ENCODE measurements at places on chromosomes 13 and 19. TPM values are rescaled to one million over a fixed set of nuclear protein-coding genes. Genes with fewer than 3 reads are reported as not detected.
A peak's percentile ranks its signal among the peaks of the same experiment; 100 is the strongest.

Gene SHISA7
- total RNA-seq = not detected

Gene CGB7
- 0.22 TPM for total RNA-seq

Gene GPR12
- total RNA-seq = not detected

Gene LGI4
- total RNA-seq = not detected

Gene CASP14
- total RNA-seq = not detected

Gene SIRT6
- 7.7 TPM for total RNA-seq

Gene PRR19
- 0.44 TPM for total RNA-seq

Gene STAP2
- 28.8 TPM for total RNA-seq

Gene IRGC
- not detected for total RNA-seq

DNA sequence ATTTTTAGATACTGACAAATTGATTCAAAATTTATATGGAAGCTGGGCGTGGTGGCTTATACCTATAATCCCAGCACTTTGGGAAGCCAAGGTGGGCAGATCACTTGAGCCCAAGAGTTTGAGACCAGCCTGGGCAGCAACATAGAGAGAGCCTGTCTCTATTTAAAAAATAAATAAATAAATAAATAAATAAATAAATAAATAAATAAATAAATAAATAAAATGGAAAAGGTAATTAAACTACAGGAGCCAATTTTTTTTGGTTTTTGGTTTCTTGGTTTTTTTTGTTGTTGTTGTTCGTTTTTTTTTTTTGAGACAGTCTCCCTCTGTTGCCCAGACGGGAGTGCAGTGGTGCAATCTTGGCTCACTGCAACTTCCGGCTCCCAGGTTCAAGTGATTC lies 29.4 kb upstream of the TRIM13 start:
- no peak for DNase-seq

GRCh38 chr19:54045771-54046170 lies 17.9 kb downstream of the VSTM1 start:
- no peak for DNase-seq

- DNase-seq = no peak
Observed at GRCh38 chr13:90201202-90201601, 1146.3 kb upstream of the MIR17HG start.

- DNase-seq = no peak
Observed at GRCh38 chr19:58510084-58510862, 1.5 kb downstream of the SLC27A5 start.

- DNase-seq = peak; percentile 85
Observed at GRCh38 chr19:7925171-7925851, 624 bp downstream of the CTXN1 start.

DNA sequence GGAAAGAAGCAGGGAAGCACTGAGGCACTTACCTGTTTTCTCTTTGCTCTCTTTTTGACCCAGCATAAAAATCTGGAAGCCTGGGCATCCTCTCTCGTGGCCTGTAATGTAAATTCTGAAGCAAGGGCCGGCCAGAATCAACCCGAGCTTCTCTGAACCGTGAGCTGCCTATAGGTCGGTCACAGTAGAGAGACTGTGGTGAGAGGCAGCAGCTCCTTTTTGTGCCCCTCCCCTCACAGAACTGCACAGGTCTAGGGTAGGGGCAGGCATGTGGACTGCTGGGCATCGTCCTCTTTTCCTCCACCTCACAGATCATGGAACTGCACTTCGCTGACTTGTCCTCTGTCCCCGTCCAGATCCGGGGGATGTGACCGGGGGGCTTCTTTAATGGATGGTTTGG lies 12.5 kb downstream of the FAM124A start:
- no peak for DNase-seq

DNA sequence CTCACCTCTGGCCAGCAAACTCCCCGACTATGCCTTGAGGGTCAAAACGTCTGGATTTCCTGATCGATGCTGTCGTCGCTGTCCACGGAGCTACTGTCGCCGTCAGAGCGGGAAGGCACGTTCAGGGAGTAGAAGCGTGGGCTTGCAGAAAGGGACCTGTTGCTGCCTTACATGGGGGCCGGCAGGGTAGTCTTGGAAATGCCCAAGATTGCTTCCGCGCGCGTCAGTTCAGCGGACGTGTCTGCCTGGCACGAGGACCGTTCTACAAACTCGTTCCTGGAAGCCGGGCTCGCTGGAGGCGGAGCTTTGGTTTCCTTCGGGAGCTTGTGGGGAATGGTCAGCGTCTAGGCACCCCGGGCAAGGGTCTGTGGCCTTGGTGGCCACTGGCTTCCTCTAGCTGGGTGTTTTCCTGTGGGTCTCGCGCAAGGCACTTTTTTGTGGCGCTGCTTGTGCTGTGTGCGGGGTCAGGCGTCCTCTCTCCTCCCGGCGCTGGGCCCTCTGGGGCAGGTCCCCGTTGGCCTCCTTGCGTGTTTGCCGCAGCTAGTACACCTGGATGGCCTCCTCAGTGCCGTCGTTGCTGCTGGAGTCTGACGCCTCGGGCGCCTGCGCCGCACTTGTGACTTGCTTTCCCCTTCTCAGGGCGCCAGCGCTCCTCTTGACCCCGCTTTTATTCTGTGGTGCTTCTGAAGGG lies 15.4 kb downstream of the RB1 start:
- DNase-seq = no peak

- DNase-seq = no peak
Observed at GRCh38 chr19:16064209-16064889, 11.9 kb upstream of the TPM4 start.

DNA sequence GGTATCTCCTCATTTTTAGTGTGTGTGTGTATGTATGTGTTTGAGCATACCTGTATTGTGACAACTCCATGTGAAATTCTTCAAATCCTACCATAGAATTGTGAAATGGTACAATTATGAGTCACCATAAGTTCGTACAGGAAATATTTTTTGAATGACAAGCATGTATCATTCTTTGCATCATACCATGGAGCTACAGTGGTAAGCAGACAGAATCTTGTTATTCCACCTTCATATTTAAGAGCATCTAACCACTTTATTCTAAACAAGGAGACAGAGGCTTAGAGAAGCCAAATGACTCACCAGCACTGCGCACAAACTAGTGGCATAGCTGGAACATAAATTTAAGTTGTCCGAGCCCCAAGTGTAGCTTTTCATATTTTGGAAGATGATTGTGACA lies 4.5 kb upstream of the EPSTI1 start:
- DNase-seq = peak; percentile 83

GRCh38 chr19:29302002-29302928 lies 89.3 kb upstream of the UQCRFS1 start:
- DNase-seq = no peak

GRCh38 chr13:99374169-99374991 lies 67.2 kb upstream of the GPR183 start:
- DNase-seq = no peak

DNA sequence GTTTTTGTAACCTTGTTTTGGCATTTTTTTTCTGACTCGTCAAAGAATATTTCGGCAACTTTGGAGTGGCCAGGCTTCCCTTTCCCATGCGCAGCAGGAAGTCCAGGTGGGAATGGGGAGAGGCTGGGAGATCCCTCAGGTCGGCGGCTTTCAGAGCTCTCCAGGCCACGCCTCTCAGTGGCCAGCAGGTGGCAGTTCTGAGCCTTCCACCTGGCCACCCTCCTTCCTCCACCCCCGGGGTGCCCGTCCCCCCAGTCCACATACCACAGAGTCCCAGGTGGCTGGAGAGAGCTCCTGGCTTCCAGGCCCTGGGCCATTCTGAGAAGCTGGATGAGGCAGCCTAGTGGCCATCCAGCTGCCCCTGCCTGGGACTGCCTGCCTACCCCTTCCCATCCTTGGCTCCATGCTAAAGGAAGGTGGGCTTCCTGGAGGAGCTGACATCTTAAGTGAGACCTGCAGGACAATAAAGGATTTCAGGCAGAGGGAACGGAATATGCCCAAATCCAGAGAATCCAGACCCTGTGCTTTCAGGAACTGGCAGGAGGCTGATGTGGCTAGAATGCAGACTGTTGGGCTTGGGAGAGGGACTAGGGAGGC lies 46.3 kb downstream of the CCNE1 start:
- DNase-seq = no peak

Measured in lung microvascular endothelial cell (primary cell).